ENCODE measurements at places on chromosomes 4 and X.

DNA sequence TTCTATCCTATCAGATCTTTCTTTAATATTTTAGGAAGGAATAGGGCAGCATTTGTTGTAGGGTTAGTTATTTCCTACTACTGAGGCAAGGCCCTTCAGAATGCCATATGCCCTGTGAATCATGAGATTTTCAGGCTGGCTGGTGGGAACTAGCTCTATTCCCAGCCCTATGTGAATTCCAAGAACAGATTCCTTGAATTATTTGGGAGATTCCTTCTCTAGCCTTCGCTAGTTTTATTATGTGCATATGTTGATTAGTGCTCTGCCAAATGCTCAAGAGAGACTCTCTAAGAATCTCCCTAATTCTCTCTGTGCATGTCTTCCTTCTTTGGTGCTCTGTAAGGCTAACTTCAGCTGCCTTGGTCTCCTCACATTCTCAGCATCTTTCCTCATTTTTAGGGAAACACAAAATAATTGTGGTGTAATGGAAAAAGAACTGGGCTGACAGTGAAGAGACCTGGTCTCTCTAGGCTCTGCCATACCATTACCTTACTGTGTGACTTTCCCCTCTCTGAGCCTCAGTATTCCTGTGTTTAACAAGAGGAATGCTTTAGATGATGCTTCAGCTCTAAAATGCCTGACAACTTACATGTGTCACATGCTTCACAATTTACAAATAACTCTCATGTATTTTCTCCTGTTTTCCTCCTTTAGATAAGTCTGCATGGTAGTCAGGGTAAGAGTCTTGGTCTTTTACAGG lies 79.7 kb downstream of the VMA21 start:
- H3K27ac ChIP-seq: no peak overlapping the region
- H3K4me3 ChIP-seq: no peak overlapping the region

GRCh38 chr4:76197031-76197743 lies 16.4 kb downstream of the SCARB2 start:
- H3K4me1 ChIP-seq: peaks cover 33% of the 10 kb centered on the region
- H3K27ac ChIP-seq: no peak overlapping the region
- H3K4me3 ChIP-seq: no peak overlapping the region
- H3K27me3 ChIP-seq: no peaks in the 10 kb centered on the region

DNA sequence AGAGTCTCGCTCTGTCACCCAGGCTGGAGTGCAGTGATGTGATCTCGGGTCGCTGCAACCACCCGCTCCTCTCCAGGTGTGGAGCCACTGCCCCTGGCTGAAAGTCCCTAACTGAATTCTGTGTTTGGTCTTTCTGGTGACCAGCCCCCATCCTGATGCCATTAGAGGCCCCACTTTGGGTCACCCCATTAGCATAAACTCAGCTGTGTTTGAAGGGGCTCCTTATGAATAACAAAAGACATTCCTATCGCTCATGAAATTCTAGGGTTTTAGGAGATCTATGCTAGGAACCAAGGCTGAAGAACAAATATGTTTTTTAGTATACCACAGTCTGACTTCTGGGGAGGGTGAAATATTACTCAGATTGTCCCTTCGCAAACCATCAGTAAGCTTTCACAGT lies 652.9 kb downstream of the ADGRL3 start:
- H3K4me3 ChIP-seq: no peak overlapping the region
- no peaks in the 10 kb centered on the region for H3K4me1 ChIP-seq
- DNase-seq: no peak

DNA sequence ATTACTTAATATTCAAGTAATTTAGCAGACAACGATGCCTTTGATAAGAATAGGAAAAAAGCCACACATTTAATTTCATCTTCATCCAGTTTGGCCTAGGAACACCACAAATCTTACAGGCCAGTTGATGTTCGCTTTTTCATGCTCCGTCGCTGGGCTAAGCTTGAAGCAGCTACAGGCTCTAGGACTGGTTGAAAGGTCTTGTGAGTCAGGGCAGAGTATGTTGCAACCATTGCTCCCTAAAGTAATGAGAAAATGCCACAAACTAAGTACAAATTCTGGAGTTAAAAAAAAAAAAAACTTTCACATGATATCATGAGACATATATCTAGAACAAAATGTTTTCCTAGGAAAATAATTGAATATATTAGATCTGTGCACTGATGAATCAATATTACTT lies 123.8 kb downstream of the RPS6KA6 start:
- no peaks in the 10 kb centered on the region for H3K27me3 ChIP-seq
- no peak overlapping the region for H3K27ac ChIP-seq
- no peak overlapping the region for H3K4me3 ChIP-seq
- no peaks in the 10 kb centered on the region for H3K4me1 ChIP-seq

DNA sequence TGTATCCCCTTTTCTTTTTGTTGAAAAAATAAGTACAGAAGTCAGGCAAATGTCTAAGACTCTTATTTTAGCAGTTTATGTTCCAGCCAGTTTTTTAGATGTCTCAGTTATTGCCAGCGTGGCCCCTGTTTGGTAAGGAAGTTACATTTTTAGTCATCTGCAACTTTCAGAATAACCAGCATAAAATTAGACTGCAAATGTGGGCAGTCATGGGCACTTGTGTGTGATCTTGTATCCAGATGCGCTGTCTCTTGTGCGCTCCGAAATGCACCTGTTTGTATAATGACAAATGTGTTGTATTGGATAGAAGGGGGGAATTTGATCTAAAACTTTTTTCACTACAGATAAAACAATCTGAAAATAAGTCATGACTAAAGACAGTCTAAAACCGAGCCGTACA lies 44.3 kb upstream of the CLCN4 start:
- no peaks in the 10 kb centered on the region for H3K27me3 ChIP-seq
- H3K4me1 ChIP-seq: peaks cover 47% of the 10 kb centered on the region
- H3K4me3 ChIP-seq: peak overlapping the region; percentile 3
- peaks cover 14% of the 10 kb centered on the region for H3K36me3 ChIP-seq
- DNase-seq: no peak

DNA sequence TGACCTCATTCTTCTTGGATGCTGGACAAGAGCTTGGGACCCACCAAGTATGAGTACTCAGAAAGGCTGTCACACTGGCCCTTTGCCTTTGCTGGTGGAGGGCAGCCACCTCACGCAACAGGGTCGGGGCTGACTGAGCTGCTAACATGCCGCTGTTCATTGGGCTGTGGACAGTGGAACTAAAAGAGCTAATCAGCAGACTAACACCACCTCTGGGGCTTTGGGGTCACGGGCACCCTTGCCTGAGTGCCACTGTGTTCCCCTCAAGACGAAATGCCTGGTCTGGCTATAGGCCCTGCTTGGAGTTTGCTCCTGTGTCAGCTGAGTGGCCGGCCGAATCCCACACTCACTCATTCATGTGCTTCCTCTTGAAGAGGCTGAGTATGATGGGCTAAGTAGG lies 559.6 kb downstream of the SPRY1 start:
- no peak overlapping the region for H3K4me3 ChIP-seq
- no peak overlapping the region for H3K27ac ChIP-seq
- H3K27me3 ChIP-seq: no peaks in the 10 kb centered on the region
- H3K4me1 ChIP-seq: no peaks in the 10 kb centered on the region

- H3K36me3 ChIP-seq: no peaks in the 10 kb centered on the region
- DNase-seq: no peak
- peaks cover 6% of the 10 kb centered on the region for H3K4me1 ChIP-seq
- peaks cover 2% of the 10 kb centered on the region for H3K27me3 ChIP-seq
- H3K4me3 ChIP-seq: no peak overlapping the region
Observed at GRCh38 chr4:174631901-174632758, 109.8 kb upstream of the HPGD start.

GRCh38 chr4:38166082-38166481 lies 205.9 kb downstream of the PTTG2 start:
- H3K27ac ChIP-seq: no peak overlapping the region
- no peak for DNase-seq
- no peak overlapping the region for H3K4me3 ChIP-seq

DNA sequence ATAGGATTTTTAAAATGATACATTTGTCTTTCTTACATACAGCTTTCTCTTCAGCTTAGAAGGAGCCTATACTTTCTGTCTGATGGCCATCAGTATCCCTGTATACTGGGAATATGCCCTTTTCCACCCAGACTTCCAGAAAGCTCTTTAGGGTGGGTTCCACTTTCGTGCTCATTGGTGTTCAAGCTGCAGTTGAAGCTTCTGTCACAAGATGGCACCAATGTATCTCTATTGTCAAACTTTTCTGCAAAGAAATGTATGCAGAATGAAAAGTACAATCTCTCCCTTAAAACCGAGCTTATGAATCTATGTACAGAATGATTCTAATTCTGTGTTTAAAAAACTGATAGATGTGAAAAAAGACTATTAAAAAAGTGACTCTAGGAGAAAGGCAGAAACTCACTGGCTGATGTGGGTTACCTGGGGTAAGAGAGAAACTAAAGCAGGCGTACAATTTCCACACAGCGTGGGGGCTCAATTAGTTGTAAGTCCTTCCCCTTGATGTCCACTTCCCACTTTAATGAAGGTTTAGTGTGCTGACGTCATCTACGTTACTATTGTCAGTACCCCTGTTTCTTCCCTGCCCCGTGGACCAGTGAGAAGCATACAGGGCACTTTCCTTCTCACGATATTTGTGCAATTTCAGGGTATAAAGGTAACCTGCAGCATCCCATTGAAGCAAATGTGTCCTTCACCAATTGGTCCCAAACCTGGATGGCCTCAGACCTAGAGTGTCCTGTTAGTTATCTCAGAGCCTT lies 57.3 kb upstream of the TCEAL2 start:
- no peak for DNase-seq
- no peaks in the 10 kb centered on the region for H3K36me3 ChIP-seq
- no peak overlapping the region for H3K27ac ChIP-seq

DNA sequence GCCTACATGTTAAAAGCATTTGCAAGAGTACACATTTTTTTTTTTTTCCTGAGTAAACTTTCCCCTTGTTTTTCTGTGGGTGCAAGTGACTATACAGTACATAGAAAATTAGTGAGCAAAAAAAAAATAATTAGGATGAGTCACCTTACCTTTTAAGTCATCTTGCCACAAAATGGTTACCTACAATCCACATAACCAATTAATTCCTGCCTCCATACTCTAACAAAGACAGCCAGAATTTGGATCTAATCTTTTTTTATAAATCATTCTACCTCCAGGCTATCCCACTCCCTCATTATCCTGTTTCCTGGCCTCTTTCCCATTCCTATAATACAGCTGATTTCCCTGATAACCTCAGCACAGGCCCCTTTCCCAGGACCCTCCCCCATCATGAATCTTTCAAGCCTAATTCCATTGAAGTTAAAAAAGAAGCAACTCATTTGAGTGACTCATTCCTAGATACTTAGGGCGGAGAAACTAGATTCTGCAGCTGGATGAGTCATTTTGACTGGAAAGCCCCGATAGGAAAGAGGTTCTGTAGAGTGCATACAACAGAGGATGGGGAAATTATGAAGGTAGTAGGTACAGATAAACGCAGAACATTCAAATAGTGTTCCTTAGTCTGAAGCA lies 128.2 kb downstream of the C4orf51 start:
- H3K4me1 ChIP-seq: peaks cover 47% of the 10 kb centered on the region
- H3K4me3 ChIP-seq: peak overlapping the region; percentile 49
- H3K27ac ChIP-seq: peak overlapping the region; percentile 96

DNA sequence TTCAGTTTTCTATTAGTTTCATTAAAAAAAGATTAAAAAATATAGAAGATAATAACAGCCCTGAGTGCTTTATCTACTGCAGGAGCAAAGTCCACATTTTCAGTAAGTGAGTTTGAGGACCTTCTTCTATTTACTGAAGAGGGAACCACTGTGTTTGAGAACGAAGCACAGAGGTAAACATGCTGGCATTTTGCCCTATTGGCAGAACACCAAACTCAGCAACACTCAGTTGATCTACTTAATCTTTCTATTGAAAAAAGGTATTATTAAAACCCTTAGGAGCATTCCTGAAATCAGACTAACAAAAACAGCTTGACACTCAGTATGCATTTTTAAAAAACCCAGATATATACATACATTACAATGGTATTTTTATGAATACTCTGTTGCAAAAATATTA lies 1496.7 kb downstream of the TECRL start:
- H3K27me3 ChIP-seq: no peaks in the 10 kb centered on the region
- no peaks in the 10 kb centered on the region for H3K4me1 ChIP-seq
- no peaks in the 10 kb centered on the region for H3K36me3 ChIP-seq
- no peak for DNase-seq
- H3K4me3 ChIP-seq: no peak overlapping the region

- no peak for DNase-seq
- H3K4me3 ChIP-seq: no peak overlapping the region
- no peak overlapping the region for H3K27ac ChIP-seq
- H3K4me1 ChIP-seq: no peaks in the 10 kb centered on the region
- H3K27me3 ChIP-seq: no peaks in the 10 kb centered on the region
Observed at GRCh38 chrX:48816014-48816810, 10.1 kb upstream of the ERAS start.
